ENCODE measurements at places on chromosomes 16 and 17.

GRCh38 chr17:40177275-40177874 is at the start of gene RAPGEFL1:
TSS of gene RAPGEFL1 (plus strand) at chr17:40177470. CDS start at chr17:40177862, 392 bp downstream.
- DNase-seq, result peak; percentile 76

- DNase-seq, result no peak
These were observed 124.7 kb downstream of the CPPED1 start for GRCh38 chr16:12678983-12679382.

DNA sequence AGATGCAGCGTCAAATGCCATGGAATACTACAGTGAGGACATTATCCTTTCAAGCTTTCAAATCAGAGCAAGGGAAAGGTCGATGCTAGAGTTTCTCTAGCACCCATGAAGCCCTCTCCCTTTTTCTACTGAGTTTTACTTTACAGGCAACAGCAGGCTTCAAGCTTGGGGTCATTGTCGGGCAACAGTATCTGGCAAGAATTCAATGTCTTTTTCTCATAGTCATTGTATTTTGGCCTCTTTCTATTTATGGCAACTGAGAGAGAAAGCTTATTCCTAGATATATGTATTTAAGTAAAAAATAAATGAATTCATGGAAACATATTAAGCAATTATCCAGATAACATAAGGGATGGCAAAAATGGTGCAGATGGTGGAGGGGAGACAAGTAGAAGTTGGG is 364 bp upstream of the CETP start:
- DNase-seq, result no peak

DNA sequence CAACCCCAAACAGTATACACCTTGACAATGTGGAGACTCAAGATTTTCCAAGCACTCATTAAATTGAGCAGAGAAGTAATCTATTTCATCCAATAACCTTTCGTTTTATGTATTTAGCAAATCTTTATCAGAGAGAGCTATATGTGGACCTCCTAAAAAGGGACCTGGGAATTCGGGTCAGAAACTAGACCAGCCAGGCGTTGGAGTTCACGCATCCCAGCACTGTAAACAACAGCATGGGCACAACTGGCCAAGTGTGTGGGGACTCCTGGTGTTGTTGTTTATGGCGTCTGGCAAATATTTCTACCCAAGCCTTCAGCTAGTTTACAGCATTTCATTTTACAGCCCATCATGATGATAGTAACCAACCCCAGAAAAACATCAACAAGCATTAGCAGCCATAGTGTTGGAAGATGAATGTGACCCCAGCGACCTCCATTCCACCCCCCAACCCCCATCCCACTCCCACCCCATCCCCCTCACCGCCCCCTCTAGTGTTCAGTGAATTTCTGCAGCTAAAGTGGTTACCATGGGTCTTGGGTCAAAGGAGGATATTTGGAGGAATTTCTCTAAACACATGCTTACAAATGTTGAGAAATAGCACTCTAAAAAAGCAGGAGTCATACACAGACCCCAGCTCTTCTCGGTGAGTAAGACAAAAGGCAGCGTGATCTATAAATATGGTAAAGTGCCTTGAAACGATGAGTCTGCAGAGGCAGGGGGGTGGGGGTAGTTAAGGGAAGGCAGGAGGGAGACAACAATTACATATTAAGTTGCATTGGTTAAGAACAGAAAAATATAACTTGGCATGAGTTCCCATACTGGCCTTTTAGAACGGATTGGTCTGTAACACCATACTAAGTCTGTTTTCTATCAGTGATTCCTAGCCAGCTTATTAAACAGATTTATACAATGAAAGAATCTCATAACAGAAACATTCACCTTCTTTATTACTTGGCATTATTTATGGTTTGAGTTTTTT is 91.4 kb upstream of the TBX2 start:
- DNase-seq, result no peak

DNA sequence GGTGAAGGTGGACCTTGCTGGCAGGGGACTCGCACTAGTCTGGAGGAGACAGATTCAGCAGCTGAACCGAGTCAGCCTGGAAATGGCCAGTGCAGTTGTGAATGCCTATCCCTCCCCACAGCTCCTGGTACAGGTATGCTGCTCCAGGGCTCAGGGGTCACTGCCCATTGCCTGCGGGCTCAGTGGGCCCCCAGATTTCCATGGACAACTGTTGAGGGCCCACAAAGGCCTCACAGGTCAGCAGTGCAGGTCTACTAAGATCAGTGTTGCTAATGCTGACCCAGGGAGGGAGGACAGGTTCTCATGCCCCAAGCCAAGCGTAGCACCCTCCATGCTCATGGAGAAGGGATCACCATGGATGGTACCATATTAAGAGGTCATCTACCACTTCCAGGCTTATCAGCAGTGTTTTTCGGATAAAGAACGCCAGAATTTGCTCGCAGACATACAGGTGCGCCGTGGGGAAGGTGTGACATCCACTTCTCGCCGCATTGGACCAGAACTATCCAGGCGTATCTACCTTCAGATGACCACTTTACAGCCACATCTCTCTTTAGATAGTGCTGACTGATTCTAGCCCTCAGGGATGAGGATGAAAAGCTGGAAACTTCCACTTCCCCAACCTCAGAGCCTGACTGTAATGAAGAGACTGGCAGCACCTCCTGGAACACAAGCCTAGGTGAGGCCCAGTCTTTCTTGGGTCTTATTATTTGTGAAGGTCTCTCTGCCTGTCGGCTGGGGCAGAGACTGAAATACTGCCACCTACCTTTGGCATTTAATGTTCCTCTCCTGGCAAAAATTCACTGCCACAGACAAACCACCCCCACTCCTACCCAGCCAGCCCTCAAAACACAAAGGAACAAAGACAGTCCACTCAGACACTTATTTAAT is 7.6 kb downstream of the EME1 start:
- DNase-seq, result no peak

- no peak for DNase-seq
These were observed 706 bp downstream of the HLF start for GRCh38 chr17:55265311-55266021.

GRCh38 chr17:28896884-28897768 is at the start of gene FLOT2:
TSS of gene FLOT2 (minus strand) at chr17:28897733. CDS start at chr17:28897574, 159 bp downstream.
- peak; percentile 53 for DNase-seq

DNA sequence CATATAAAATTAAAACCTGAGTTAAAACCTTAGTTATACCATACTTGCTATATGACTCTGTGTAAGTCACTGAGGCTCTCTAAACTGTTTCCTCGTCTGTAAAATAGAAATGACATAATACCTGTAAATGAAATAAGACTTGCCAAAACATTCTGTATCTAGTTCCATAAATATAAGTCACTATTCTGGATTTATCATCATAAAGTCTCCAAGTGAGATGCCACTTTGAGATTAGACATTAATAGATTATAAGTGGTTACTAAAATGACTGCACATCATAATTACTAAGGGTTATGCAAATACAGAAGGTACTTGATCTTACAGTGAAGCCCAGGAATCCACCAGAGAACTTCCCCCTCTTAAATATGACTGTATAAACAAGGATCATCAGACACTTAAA is 12.0 kb upstream of the BRIP1 start:
- DNase-seq, result no peak

GRCh38 chr17:301681-302299 is 50.8 kb downstream of the RPH3AL start:
- no peak for DNase-seq

DNA sequence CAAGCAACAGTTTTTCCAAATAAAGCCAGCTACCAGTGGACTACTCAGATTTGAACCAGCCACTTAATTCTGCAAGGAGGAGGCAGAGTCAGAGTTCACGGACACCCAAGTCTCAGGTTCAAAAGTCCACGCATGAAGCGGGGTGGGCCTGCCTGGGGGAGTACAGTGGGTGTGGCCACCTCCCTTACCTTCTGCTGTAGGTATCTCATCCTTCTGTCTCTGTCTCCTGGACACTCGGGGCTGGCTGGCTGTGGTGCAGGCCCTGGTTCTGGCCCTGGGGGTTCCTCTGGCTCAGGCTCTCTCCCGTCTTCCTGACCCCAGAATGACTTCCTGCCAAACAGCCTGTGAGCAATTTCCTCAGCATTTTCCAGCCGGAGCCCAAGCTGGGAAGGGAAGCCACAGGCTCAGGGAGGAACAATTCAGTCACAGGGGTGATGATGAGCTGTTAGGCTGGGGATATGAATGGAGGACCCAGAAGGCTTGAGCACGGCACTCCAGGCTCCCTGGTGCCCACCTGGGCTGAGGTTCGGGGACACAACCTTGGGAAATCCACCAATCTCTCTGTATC is 101.9 kb downstream of the LITAF start:
- no peak for DNase-seq

- DNase-seq, result no peak
These were observed 70.1 kb downstream of the SMG6 start for GRCh38 chr17:2233441-2233947.

DNA sequence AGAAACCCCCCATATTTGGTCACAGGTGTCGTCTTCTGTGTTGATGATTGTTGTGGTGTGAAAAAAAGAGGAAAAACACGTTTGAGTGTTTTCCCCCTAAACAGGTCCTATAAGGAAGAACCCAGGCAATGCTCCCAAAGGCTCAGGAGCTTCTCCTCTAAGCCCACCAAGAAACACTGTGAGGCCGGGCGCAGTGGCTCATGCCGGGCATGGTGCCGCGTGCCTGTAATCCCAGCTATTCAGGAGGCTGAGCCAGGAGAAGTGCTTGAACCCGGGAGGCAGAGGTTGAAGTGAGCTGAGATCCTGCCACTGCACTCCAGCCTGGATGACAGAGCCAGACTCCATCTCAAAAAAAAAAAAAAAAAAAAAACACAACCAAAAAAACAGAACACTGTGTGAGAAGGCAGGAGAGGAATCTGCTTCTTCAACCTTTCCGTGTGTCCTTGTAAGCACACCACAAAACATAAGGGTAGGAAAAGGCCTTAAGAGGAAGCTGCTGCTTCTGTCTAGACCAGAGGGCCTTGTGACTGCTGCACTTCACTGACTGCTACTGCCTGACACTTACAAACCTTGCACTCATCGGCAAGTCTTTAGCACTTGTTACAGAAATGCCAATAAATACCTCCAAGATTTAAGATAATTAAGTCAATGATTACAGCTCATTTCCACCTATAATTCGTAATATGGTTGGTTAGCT is 9.3 kb downstream of the JPT1 start:
- no peak for DNase-seq

GRCh38 chr17:79667121-79667715 is 56.4 kb upstream of the RBFOX3 start:
- DNase-seq, result no peak

GRCh38 chr17:62892870-62893338 is 73.1 kb upstream of the TANC2 start:
- DNase-seq, result peak; percentile 3

DNA sequence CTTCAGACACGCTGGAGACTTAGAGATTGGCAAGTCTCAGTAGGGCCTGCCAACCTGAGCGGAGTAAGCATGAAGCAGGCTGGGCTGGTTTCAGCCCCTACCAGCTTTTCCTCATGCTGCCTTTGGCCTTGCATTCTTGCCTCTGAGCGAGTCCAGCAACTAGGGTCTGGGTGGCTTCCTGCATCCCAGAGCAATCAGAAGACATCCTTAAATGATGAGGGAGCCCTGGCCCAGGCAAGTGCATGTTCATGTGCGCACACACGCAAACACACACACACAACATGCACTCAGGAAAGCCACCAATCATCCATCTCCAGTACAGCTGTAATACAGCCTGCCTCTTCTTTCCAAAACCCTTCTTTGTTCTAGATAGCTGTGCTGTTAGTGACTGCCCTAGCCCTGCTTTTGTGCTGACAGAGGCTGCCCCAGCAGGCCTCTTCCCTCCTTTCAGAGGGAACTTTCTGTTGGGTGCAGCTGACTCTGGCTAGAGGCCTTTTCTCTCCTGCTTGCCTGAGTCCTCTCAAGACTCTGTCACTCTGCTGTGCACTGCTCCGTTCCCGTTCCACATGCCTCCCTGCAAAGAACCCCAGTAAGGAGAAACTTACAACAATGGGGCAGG is 30.7 kb upstream of the TBX2 start:
- no peak for DNase-seq

DNA sequence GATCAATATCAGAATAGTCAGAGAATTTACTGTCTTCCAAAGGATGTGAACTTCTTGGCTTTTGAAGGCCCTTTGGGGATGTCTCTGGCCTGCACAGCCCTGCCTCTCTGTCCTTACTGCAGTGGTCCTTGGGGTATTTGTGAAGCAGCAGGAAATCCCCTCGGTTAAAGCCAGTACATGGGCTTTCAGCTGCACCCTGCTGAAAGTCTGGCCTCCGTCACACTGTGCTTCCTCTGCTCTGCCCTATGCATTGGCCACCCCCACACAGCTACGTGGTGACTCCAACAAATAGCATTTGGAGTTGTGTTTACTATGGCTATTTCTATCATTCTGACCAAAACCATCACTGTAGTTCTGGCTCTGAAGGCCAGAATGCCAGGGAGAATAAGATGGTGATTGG is 21.2 kb downstream of the SYCE1L start:
- DNase-seq, result no peak

DNA sequence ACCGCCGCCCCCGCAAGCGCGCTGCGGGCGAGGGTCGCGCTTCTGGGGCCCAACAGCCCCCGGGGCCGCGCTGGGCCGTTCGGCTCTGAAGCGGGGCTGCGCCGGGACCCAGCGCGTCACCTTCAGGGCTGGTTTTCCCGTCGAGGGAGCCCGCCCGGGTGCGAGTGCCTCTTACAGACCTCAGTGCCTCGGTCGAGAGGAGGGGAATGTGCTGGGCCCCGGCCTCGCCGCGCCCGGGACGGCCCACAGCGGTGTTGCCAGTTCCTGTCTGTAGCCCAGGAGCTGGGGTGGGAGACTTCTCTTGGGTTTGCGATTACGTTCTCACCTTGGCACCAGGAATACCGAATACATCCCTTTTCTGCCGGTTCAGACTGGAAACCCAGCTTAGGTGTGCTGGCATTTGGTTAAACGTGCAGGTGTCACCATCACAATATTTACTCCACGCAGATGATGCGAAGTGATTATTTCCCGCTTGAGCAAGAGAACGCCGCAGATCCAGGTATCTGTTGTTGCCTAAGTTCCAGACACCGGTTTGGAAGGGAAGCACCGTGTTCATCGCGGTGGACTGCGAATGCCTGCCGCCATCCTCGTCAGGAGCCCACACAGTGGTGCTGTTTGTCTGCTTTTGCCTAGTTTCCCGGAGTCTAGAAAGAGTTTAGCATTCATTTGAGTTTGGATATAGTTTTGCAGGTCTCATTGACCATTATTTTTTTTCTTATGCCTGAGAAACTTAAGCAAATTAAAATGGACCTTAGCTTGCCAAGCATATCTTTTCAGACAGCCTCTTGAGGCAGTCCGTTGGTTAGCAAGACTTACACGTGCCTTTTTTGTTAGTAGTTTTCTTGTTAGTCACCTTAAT is 914 bp downstream of the MAP1LC3B start:
- DNase-seq, result no peak

- DNase-seq, result no peak
These were observed 22.6 kb downstream of the SLC25A10 start for GRCh38 chr17:81734405-81735263.

Data from stimulated activated CD8-positive, alpha-beta memory T cell treated with anti-CD3 and anti-CD28 coated beads, Interleukin-7, amount 100 ng/mL, for 4 hours (primary cell).